Osteocyte (in vitro differentiated cells): ENCODE measurements at places on chromosomes 3 and 15. TPM values are rescaled to one million over a fixed set of nuclear protein-coding genes. Genes with fewer than 3 reads are reported as not detected.

LRRN1 gene
- total RNA-seq = 0.99 and 1.2 TPM in 2 replicates

EPHA3 gene
- total RNA-seq = 0.94 and 1.6 TPM in 2 replicates

FAM81A gene
- not detected in 2 replicates for total RNA-seq

IQSEC1 gene
- total RNA-seq = 37.9 and 38.7 TPM in 2 replicates

SLC38A3 gene
- 3.9 and 4.5 TPM in 2 replicates for total RNA-seq

DNA sequence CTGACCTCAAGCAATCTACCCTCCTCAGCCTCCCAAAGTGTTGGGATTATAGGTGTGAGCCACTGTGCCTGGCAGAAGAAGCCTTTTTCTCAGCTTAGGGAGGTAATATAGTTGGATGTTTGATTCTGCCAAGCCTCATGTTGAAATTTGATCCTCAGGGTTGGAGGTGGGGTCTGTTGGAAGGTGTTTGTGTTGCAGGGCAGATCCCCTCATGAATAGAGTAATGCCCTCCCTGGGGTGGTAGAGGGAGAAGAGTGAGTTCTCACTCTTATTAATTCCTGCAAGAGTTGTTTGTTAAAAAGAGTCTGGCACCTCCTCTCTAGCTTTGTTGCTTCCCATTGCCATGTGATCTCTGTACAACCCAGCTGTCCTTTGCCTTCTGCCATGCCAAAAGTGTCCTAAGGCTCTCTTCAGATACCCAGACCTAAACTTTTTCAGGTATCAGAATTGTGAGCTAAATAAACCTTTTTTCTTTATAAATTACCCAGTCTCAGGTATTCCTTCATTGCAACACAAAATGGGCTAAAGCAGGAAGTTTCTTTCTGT is 16.4 kb downstream of the NECTIN3 start:
- H3K36me3 ChIP-seq = no peaks in the 10 kb centered on the region
- peaks cover 40% of the 10 kb centered on the region for H3K4me1 ChIP-seq
- H3K4me3 ChIP-seq = no peak overlapping the region
- H3K27me3 ChIP-seq = no peaks in the 10 kb centered on the region

GRCh38 chr3:197339841-197340520 is 41.6 kb upstream of the DLG1 start:
- H3K36me3 ChIP-seq = no peaks in the 10 kb centered on the region
- peaks cover 18% of the 10 kb centered on the region for H3K4me1 ChIP-seq
- H3K27me3 ChIP-seq = no peaks in the 10 kb centered on the region

DNA sequence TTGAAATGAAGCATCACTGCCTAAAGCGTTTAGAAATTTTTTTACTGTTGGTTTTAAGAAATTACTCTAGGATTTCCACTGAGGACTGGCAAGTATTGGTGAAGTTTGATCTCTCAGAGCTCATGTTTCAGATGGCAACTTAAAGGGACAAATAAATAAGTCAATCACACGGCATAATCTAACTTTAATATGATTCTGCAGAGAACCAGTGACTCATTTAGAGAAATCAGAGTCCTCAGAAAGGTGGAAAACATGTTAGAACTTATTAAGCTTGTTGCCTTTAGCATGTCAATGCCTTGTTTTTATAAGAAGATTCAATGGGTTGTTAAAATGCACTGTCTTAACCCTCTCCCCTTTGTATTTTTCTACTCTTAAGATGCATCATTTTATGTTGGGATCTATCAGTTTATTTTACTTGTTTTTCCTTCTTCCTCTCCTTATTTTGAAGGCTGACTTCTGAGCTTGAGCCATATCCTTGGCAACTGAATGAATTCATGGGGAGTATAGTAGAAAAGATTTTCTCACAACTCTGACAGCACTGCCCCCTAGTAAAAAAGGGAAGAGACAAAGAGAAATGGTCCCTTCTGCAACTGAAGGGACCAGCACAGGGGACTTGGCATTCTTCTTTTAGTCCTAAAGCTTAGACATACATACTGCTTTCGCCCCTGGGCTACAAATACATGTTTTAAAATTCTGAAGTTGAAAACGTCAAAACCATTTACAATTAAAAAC is 431.2 kb downstream of the LPP start:
- peaks cover 6% of the 10 kb centered on the region for H3K4me1 ChIP-seq
- H3K27me3 ChIP-seq = no peaks in the 10 kb centered on the region
- peak overlapping the region; percentile 67 for H3K4me3 ChIP-seq

- no peak for DNase-seq
- peak overlapping the region; percentile 70 for H3K27ac ChIP-seq
These were observed 362.1 kb downstream of the PLOD2 start for GRCh38 chr3:145798696-145799537.

GRCh38 chr3:42742259-42742658 is 30.8 kb downstream of the CCDC13 start:
- DNase-seq = peak; percentile 51
- H3K27ac ChIP-seq = no peak overlapping the region
- H3K27me3 ChIP-seq = peaks cover 2% of the 10 kb centered on the region
- H3K4me1 ChIP-seq = peaks cover 3% of the 10 kb centered on the region
- no peaks in the 10 kb centered on the region for H3K36me3 ChIP-seq

DNA sequence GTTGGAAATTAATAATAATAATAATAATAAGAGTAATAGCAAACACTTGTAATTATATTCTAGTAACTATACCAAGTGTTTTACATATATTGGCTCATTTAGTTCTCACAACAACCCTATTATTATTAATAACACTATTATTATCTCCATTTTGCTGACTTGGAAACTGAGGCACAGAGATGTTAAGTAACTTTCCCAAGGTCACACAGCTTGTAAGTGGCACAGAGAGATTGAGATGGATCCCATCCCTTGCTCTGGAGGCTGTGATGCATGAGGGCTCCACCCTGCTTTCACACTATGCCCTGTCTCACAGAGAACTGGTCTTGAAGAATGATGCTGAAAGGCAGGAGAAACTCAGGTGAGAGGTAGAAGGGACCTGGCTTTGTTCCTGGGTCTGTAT is 31.9 kb downstream of the TRIM42 start:
- no peak for DNase-seq
- peaks cover 14% of the 10 kb centered on the region for H3K27me3 ChIP-seq
